Stimulated activated naive CD8-positive, alpha-beta T cell treated with anti-CD3 and anti-CD28 coated beads, Interleukin-15, amount 100 ng/mL, for 72 hours (primary cell): ENCODE measurements at places on chromosomes 11 and 22.

DNA sequence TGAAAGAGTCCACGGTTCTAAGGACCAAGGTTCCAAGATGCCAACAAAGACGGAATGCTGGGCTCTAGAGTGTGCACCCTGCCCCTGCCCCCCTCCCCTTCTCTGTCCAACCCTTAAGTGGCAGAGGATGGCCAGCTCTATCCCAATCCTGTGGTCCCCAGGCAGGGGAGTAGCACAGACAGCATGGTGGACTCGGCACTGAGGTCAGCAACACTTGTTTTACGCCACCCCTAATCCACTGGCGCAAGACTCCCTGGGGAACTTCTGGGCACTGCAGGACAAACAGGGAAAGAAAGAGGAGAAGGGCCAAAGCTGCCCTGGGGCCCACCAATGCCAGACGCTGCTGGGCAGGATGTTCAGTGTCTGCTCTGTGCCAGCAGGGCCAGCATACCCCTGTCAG is 18.9 kb downstream of the GDPD5 start:
- DNase-seq, result no peak

- no peak for DNase-seq
These were observed 710 bp downstream of the ATP5MGL start for GRCh38 chr22:42639541-42640241.

GRCh38 chr11:34379079-34379478 is 21.3 kb upstream of the ABTB2 start:
- DNase-seq, result no peak

DNA sequence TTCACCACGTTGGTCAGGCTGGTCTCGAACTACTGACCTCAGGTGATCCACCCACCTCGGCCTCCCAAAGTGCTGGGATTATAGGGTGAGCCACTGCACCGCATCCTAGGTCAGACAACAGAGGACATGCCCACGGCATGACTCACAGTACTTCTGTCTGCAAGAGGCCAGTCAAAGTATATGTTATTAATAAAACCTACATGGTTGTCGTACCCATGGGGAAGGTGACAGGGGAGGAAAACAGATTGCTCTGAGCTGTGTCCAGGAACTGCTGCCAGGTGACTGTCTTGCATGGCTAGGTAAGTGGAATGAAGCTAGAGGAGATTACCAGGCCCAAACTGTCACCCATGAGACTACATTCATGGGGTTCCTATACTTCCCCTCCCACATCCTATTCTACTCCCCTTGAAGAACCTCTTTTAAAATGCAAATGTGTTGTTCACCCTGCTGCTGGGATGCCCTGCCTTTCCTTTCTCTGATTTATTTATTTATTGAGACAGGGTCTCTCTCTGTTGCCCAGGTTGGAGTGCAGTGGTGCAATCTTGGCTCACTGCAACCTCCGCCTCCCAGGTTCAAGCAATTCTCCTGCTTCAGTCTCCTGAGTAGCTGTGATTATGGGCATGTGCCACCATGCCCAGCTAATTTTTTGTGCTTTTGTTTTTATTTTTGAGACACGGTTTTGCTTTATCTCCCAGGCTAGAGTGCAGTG is 2.0 kb upstream of the NLRX1 start:
- DNase-seq, result no peak

GRCh38 chr11:61534025-61534932 is 25.7 kb downstream of the LRRC10B start:
- DNase-seq, result no peak
